NCI-H446 (cell line): ENCODE measurements at places on chromosomes 2 and 18.

GRCh38 chr2:159140070-159140769 lies 146.3 kb downstream of the WDSUB1 start:
- no peak for DNase-seq

DNA sequence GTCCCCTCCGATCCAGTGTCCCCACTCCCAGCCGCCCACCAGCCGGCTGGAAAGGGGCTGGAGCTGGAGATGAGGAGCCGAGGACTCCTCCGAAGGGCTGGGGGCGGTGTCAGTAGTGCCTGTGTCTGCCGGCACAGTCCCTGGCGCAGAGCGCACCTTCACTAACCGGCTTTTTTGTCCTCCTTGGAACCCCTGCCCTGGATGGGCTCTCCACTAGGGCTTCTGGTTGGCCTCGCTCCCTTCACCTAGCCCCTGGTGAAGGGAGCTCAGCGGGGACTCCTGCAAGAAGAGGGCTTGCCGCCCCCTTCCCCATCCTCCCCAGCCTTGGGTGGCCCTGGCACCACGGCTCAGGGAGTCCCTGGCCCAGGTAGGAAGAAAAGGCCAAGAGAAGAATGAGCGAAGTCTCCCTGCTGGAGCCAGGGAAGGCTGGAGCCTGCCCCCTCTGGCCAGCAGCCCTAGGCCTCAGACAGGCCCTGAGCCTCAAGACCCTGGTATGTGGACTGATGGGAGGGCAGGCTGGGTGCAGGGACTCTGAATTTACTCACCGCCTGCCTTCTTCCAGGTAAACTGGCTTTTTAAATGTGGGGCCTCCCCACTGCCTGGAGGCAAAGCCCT lies 570 bp upstream of the ECEL1 start:
- DNase-seq: no peak

GRCh38 chr2:37838541-37839167 lies 86.4 kb upstream of the RMDN2 start:
- DNase-seq: no peak

- peak; percentile 72 for DNase-seq
Observed at GRCh38 chr2:9139491-9140443, 66.8 kb upstream of the ASAP2 start.
